ENCODE measurements at places on chromosomes 16 and 17.

GRCh38 chr17:76264755-76265623 lies at the start of gene UBALD2:
UBALD2 (plus strand) TSS chr17:76265348; CDS start chr17:76265506, 158 bp downstream.
- H3K27me3 ChIP-seq: no peaks in the 10 kb centered on the region
- H3K4me1 ChIP-seq: peaks cover 64% of the 10 kb centered on the region
- H3K27ac ChIP-seq: peak within 1 kb of the TSS; percentile 96
- peak; percentile 99 for DNase-seq

GRCh38 chr17:17496189-17497064 lies at the start of gene RASD1:
RASD1 (minus strand) TSS chr17:17496395; CDS start chr17:17496181, 214 bp downstream.
- H3K27ac ChIP-seq: peak within 1 kb of the TSS; percentile 80
- peaks cover 14% of the 10 kb centered on the region for H3K4me1 ChIP-seq
- peaks cover 7% of the 10 kb centered on the region for H3K27me3 ChIP-seq

DNA sequence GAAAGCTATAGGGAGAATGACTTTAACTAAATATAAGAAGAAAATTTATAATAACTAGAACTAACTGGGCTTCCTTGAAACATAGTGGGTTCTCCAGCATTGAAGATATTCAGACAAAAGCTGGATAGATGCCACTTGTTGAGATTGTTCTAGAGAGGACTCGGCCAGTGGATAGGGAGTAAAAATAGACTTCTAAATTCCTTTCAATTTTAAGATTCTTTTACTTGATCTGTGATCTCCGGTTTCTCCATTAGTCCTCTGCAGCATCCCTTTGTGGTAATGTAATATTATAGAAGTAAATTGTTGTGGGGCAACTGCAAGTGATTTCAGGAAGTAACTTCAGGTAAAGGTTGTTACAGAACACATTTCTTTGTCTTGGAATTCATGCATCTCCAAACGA lies 10.3 kb upstream of the RARA start:
- no peak for DNase-seq
- no peak overlapping the region for H3K27ac ChIP-seq
- no peaks in the 10 kb centered on the region for H3K27me3 ChIP-seq
- H3K4me3 ChIP-seq: no peak overlapping the region
- peaks cover 30% of the 10 kb centered on the region for H3K4me1 ChIP-seq
- H3K36me3 ChIP-seq: peaks cover 69% of the 10 kb centered on the region

- no peaks in the 10 kb centered on the region for H3K27me3 ChIP-seq
- H3K4me1 ChIP-seq: no peaks in the 10 kb centered on the region
- H3K27ac ChIP-seq: no peak overlapping the region
- no peak overlapping the region for H3K4me3 ChIP-seq
- peaks cover 1% of the 10 kb centered on the region for H3K36me3 ChIP-seq
Observed at GRCh38 chr17:13729466-13730134, 127.9 kb upstream of the HS3ST3A1 start.

DNA sequence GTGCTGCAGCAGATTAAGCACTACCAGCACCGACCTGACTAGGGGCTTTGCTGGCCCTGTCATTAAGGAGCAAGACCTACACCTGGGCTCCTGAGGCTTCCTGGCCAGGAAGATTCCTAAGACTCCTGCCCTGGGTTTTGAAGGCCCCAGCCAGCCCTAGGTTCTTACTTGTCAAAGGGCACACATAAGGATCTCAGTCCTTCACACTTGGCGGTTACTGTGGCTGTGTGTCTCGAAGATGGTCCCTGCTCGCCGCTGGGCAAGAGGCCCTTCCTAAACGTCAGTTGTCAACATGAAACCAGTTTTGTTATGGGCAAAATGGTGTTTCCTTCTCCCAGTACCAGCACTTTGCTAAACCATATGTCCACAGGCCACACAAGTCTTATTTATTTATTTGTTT lies 470.6 kb downstream of the TOX3 start:
- H3K4me1 ChIP-seq: no peaks in the 10 kb centered on the region
- H3K4me3 ChIP-seq: no peak overlapping the region
- no peak overlapping the region for H3K27ac ChIP-seq
- H3K27me3 ChIP-seq: no peaks in the 10 kb centered on the region
- no peak for DNase-seq
